ENCODE measurements at places on chromosomes 2 and 18.

GRCh38 chr2:242098034-242098433 is 228.5 kb downstream of the RTP5 start:
- DNase-seq, result no peak

DNA sequence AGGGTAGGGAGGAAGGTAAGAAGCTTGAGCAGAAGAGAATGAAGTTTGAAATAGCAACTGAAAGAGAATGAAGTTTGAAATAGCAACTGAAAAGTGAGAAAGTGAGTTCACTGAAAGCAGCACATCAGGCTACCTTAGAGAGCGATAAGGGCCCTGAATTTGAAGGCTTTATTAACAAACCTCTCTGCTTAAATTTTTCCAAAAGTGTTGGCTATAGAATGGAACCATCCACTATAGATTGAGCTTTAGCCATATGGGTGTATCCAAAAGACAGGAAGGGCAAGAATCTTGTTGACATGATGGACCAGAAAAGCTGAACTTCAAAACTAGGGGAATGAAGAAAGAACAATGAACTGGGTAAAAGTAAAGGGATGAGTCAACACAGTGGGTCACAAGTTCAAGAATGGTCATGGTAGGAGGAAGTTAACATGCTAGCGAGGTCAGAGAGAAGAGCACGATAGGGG is 122.5 kb downstream of the ASXL3 start:
- DNase-seq, result no peak

DNA sequence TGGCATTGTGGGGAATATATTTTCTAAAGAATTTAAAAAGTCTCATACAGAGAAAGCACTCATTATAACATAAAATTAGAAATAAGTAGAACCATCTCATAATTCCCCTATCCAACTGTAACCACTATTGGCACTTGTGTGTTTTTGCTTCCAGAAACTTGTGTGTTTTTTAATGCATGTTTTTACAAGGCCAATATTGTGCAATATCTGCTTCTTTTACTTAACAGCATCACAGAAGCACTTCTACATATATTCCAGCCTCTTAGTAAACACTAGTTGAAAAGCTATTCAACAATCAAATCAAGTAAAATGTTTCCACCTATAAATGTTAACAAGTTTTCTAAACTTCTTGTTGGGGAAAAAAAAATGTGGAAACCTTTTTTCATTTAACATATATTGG is 132.7 kb downstream of the LRP2 start:
- no peak for DNase-seq

DNA sequence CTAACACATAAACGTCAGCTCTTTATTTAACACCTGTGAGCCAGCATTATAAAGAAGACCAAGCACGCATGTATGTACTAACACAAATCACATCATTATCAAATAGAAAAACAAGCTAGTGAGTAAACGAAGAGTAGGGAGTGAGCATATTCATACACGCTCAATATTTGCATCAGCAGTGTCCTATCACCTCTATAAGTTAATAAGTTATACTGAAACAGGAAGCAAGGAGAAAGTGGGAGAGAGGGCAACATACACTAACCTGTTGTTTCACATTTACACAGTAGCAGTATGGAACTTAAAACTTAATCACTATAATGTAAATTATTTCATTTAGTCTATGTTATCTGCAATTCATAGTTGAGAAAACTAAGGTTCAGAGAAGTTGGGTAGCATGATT is 321.5 kb upstream of the TANK start:
- DNase-seq, result no peak

- DNase-seq, result no peak
Observed at GRCh38 chr18:32443033-32443705, 27.5 kb downstream of the GAREM1 start.

Measured in kidney (tissue), 22 donors.